ENCODE measurements at places on chromosomes 1 and 21.

DNA sequence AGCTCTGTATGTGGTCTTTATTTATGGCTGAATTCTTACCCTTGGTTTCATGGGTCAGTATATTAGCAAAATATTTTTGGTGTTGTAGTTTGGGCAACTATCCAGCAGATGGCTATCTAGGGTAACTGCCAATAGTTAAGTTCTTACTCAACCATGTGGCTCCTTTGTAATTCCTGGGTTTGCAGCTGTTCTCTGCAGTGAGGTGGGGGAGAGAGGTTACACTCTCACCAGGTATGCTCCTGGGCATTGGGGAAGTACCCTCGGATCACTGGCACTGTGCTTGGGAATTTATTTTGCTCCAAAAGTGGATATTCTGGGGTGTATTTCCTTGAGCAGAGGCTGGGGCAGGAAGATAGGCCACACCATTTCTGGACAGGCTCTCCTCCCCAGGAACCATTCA is 436.7 kb upstream of the TMPRSS15 start:
- ATAC-seq = no peak

DNA sequence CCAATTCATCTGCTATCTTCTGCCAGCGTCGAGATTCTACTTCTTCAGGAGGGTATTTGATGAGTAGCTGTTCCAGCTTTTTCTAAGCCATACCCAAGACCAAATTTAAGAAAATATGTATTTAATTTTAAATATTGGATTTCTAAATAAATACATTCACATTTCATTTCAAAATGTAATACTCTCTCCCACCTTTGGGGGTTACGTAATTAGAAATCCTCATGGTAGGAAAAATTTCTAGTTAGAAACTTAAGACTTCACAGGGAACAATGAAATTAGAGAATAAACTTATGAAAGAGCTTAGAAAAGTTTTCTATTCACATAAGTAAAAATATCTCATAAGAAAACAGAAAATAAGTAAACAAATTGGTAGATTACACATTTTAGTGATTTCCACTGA is 102.9 kb downstream of the ZZZ3 start:
- no peak for ATAC-seq

GRCh38 chr1:53909946-53910345 is 16.0 kb downstream of the DIO1 start:
- no peak for ATAC-seq

GRCh38 chr1:157155658-157156057 is 17.5 kb upstream of the ETV3 start:
- ATAC-seq = no peak

GRCh38 chr1:211830055-211830327 is 572 bp downstream of the LPGAT1 start:
- ATAC-seq = no peak

- ATAC-seq = no peak
Measured at GRCh38 chr21:26077521-26077920, 93.0 kb downstream of the APP start.

DNA sequence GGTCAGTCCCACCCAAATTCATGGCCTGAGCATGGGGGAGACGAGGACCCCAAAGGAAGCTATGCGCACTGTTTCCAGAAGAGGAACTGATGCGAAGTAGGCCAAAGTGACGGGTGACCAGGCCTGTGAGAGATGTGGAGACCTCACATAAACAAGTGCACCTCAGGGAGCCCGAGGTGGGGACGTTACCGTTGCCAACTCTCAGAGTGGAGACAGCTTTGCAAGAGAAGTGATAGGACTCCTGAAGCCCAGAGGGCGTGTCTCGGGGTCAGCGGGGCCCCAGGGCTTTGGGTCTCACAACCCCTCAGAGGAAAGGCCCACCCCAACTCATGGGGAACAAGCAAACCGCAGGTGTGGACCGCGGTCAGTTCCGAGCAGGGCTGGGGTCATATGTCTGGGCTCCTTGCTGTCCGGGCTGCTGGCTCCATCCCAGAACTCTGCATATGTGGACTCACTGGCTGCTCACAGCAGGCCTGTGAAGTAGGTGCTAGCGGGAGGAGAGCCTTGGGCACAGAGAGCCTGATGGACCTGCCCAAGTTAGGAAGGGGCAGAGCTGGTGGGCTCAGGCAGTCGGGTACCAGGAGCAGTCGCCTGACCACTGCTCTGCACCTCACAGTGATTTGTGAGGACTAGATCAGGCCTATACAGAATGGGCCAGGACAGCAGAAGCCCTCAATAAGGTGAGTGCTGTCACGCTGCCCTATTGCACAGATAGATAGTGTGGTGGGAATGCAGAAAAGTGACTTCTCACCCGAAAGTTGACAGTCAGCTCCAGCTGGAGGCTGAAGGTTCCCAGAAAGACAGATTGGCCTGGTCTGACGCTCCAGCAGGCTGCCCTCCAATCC is 26.2 kb downstream of the STUM start:
- ATAC-seq = no peak

DNA sequence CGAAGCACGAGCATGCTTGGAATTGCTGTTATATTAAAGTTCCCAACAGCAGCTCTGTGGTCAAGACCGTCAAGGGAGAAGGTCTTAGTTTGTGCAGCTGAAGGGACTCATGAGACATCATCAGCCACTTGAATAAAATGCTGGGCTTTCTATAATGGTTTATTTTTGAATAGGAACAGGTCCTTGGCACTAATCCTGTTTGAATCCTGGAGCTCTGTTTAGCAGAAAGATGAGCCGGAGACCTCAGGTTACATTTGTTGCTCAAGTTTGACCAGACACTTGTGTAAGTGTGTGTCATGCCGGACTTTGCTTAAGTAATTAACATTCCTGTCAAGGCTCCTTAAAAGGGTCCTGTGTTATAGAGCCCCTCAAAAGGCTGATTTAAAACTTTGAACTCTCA is 186.5 kb downstream of the ROR1 start:
- ATAC-seq = no peak

- peak; percentile 44 for ATAC-seq
Measured at GRCh38 chr1:19390901-19391595, 78.9 kb downstream of the SLC66A1 start.

- ATAC-seq = no peak
Measured at GRCh38 chr1:153422450-153423068, 6.2 kb downstream of the S100A7A start.

GRCh38 chr1:70140894-70141293 is 64.5 kb downstream of the LRRC40 start:
- no peak for ATAC-seq

DNA sequence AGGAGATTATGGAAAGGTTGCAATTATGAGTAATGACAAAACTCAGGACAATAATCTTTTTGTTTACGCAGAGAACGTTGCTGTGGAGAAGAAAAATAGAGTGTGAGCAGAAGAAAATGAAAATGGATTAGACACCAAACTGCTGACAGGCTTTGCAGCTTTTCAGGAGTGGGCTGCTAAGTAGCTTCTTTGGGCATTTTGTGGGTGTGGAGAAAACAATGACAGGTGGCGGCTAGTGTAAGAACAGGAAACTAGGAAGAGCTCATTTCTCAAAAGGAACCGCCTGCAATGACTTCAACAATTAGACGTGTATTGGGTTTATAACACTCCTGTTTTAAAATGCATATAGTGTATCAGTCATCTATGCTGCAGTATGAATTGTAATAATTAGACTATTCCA is 18.3 kb upstream of the PALMD start:
- no peak for ATAC-seq

GRCh38 chr21:27827972-27828371 is 861.1 kb upstream of the ADAMTS5 start:
- no peak for ATAC-seq

- ATAC-seq = peak; percentile 17
Measured at GRCh38 chr1:183416850-183417771, 1.1 kb downstream of the NMNAT2 start.

GRCh38 chr1:241714321-241715218 is 62.5 kb downstream of the WDR64 start:
- ATAC-seq = no peak

- ATAC-seq = no peak
Measured at GRCh38 chr1:43583058-43583457, 52.4 kb downstream of the PTPRF start.

DNA sequence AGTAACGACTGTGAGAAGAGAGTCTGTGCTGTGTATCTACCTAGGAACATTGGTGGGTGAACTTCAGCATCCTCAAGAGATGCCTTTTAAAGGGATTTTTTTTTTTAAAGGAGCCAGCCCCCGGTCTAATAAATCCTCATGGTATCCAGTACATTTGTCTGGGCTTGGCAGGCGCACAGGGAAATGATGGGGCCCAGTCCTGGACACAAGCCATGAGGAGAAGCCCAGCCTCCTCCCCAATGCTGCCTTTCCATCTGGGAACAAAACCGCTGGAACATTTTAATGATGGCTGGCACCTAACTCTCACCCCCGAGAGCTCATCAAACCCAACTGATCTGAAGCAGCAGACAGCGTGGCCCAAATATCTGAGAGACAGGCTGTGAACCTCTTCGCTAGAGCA is 64.2 kb downstream of the ACOT7 start:
- ATAC-seq = no peak

DNA sequence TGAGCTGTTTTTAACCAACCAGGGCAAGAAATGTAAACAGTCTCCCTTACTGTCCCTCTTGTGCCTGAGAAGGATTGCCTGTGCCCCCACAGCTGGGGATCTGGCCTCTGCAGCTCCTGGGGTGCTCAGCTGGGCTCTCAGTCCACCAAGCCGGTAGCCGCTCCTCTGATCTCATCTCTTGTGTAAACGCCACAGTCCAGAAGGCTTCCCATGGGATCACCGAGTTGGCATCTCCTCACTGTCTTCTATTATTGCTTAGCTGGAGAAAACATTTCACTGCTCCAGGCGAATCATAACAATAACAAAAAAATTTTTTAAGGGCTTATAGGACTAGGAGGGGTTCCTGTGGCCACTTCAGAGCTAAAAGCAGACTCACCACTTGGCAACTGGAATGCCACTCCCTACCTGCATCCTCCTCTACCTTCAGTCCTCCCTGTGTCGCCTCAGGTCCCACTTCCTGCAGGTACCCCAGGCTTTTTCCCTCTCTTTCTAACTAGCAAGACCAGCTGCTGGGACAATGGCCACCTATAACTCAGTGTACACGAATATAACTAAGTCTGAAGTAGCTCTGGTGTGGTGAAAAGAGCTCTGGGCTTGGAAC is 75.8 kb downstream of the ATP1A1 start:
- ATAC-seq = no peak

GRCh38 chr1:162144853-162145252 is 75.4 kb downstream of the NOS1AP start:
- no peak for ATAC-seq

GRCh38 chr1:186059311-186059710 is 315.7 kb downstream of the TPR start:
- ATAC-seq = no peak

DNA sequence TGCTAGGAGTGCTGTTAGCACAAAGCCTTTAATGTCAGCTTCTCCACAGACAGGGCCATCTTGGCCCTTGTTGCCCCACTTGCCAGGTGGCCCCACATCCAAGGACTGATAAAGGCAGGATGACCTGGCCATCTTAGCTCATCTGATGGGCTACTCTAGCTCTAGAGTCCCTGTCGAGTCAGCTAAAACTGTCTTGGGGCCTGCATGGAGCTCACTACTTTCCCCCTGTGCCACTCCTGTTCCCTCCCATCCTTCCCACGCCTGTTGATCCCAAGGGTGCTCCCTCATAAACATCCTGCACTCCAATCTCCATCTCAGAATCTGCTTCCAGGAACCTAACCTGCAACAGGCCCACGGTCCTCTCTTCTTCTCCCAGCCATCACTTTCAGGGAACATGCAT is 652 bp upstream of the GPX7 start:
- no peak for ATAC-seq

GRCh38 chr1:6419397-6419803 is 319 bp downstream of the HES2 start:
- no peak for ATAC-seq

- no peak for ATAC-seq
Measured at GRCh38 chr1:198797656-198798055, 158.8 kb downstream of the PTPRC start.

DNA sequence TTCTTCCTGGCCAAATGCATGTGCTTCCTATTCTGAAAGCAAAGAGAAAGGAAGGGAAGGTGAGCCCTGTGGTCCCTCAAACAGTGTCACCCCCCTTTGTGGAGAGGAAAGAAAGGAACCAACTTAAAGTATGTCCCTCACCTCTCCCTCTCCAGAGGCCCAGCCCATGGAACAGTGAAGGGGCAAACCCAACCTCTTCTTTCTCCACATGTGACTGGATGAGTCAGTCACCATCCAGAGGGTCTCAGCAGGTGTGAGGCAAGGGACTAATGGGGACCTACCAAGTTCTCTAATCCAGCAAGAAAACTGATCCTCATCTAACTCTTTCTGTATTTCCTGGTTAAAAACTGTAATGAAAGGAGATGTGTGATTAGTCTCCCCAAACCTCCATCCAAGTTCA is 145.7 kb downstream of the EDEM3 start:
- ATAC-seq = no peak

- no peak for ATAC-seq
Measured at GRCh38 chr1:77742011-77742555, 17.6 kb downstream of the USP33 start.

- no peak for ATAC-seq
Measured at GRCh38 chr21:39156024-39156423, 27.2 kb downstream of the PSMG1 start.

DNA sequence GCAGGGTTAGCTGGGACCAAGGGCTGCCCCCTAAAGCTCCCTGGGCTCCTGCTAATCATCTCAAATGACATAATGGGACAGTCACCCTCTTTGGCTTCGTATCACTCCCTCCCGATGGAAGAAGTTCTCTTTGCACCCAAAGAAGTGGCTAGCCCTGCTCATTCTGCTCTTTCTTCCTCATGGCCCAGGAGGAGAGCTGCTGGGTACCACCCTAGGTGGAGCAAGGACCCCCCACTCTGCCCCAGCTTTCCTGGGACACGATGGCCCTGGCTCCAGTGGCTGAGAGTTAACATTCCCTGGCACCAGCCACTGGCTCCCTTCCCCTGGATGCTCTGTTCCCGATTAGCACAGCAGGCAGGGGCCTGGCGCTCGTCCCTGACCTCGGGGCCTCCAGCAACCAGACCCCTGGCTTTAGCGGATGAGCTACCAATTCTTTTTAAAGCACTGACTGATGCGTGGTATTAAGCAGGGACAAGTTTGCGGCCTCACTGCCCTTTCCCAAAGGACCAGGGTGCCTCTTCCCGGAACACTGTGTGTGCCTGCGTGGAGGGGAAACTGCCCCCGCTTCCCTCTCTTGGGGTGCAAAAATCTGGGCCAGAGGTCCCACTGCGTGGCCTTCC is 1.2 kb downstream of the MYOM3 start:
- ATAC-seq = no peak

GRCh38 chr1:248688527-248689298 is 13.9 kb downstream of the OR14I1 start:
- peak; percentile 38 for ATAC-seq

- peak; percentile 55 for ATAC-seq
Measured at GRCh38 chr21:29078869-29079767, 5.7 kb upstream of the CCT8 start.

GRCh38 chr1:48003741-48004531 is 6.8 kb upstream of the TRABD2B start:
- ATAC-seq = no peak

- no peak for ATAC-seq
Measured at GRCh38 chr1:50368179-50369007, 54.9 kb downstream of the DMRTA2 start.

GRCh38 chr1:213381572-213382084 is 330.6 kb downstream of the RPS6KC1 start:
- no peak for ATAC-seq

All from activated CD4-positive, CD25-positive, alpha-beta regulatory T cell treated with anti-CD3 and anti-CD28 coated beads, Interleukin-2, amount 50 U/mL, for 24 hours (primary cell).